Endothelial cell (in vitro differentiated cells): ENCODE measurements at places on chromosomes 12 and 14.

DNA sequence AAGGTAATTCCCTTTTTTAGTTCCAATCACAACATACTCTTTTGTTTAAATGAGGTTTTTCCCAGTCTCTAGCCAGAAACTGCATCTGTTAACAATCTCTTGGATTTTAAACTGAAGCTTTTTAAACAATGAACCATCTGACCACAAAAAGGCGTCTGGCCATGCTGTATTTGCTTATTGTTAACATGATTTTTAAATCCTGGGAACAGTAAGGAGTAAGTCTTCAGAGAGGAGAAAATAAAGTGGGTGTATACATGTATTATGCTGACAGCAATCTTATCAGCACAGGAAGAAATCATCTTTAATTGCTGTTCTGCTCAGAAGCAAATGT is 106.2 kb downstream of the DAAM1 start:
- DNase-seq = no peak

DNA sequence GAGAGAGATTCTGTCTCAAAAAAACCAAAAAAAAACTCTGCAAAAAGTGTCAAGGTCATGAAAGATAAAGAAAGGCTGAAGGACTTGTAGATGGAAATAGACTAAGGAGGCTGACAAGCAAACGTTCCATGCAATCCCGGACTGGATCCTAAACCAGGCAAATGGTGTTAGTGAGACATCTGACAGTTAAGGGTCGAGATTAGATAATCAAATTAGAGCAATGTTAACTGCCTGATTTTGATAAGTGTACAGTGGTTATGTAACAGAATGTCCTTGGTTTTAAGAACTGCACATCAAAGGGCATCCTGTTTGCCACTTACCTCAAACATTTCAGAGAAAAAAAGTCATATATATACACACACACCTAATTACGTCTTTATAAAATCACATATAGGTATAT is 3.5 kb upstream of the RAN start:
- no peak for DNase-seq

GRCh38 chr14:100644784-100645183 is 57.6 kb upstream of the BEGAIN start:
- no peak for DNase-seq

- no peak for DNase-seq
Observed at GRCh38 chr14:103434868-103435442, 49.7 kb downstream of the MARK3 start.

- DNase-seq = no peak
Observed at GRCh38 chr12:75699728-75700496, 188.5 kb upstream of the KRR1 start.

DNA sequence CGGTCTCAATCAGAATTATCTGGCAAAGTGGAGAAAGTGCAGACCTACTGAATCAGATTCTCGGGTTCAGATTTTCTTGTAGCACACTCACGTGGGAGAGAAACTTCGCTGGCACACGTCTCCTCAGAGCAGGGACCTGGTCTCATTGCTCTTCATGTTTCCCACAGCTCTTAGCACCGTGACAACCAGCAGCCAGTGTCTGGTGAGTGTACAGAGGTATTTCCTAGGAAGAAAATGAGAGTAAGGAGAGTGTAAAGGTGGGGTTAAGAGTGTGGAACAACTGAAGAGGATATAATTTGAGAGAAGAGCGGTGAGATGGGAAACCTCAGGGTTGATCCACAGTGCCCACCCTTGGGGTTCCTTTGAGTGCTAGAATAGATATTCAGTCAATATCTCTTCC is 89.2 kb downstream of the ARF6 start:
- no peak for DNase-seq

DNA sequence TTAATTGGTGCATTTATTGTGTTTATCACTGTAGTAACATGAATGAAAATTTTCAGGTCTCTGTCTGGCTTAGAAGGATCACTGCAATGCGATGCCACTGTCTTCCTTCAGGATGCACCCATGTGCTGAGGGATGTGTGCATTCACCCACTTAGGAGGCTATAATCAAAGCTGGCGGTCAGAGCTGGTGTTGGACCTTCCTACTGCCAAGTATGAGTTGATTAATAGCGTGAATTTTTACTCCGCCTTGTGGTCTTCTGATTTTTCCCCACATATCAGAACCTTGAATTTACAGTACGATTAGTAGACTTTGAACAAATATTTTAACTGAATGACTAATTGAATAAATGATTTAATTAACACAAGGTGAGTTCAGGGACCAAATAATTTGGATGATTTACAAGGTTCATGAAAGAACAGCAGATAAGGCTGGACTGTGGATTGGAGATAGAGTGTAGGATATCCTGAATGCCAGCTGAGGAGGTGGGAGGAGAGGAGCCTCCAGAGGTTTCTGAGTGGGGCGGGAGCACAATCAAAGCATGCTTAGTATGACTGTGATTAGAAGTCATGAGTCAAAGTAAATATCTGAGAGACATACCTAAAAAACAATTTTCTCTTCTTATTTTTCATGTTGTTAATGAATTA is 50.1 kb downstream of the RERG start:
- DNase-seq = no peak

DNA sequence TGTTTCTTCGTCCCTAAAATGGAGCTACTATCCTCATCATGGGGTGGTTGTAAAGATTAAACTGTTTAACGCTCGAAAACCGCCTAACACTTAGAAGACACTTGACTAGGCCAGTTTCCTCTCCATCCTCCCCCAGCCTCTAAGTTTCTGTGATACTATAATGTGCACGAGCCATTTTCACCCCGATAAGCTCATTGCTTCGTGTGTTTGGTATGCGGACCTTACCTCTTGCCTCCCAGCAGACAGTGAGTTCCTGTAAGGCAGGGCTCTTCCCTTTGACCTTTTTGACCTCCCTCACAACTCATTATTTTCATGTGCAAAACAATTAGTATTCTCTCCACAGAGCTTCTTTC is 499 bp upstream of the GXYLT1 start:
- DNase-seq = no peak

- DNase-seq = no peak
Observed at GRCh38 chr12:27645671-27646070, 50.6 kb upstream of the REP15 start.
